Activated T-cell treated with anti-CD3 and anti-CD28 coated beads, Interleukin-2, amount 50 U/mL, for 48 hours (primary cell): ENCODE measurements at places on chromosomes 3 and 15.

- no peak for DNase-seq
Measured at GRCh38 chr3:14460342-14461005, 58.1 kb downstream of the SLC6A6 start.

GRCh38 chr3:72727172-72727571 lies 121.1 kb downstream of the SHQ1 start:
- DNase-seq = no peak

DNA sequence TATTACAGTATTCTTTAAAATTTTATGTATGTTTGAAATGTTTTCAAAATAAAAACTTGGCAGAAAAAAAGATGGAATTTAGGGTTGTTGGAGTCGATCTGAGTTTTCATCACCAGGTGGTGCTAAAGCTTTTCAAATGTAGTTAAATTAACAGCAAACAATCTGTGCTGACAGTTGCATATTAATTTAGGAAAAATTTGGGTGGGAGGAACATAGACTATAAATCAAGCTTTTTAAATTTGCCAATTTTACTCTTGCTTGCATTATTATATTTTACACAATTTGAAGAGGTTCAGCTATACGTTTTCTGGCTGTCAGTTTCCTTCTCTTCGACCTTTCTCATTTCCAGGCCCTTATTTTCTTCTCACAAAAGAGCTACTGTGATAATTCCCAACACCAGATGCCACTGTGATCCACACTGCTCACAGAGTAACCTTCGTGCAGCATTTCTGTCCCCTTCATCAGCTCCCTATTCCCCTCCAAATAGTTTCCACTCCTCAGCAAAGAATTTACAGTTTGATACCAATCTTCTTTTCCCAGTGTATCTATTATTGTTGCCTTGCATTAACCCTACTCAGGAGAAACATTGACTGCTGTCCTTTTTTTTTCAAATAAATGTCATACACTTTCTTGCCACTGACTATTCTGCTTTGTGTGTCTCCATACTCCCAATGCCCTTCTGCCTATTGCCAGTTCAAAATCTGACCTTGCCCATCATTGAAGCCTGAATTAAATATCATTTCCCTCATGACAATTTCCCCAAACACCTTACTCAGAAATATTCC lies 53.4 kb upstream of the EIF5A2 start:
- DNase-seq = no peak

DNA sequence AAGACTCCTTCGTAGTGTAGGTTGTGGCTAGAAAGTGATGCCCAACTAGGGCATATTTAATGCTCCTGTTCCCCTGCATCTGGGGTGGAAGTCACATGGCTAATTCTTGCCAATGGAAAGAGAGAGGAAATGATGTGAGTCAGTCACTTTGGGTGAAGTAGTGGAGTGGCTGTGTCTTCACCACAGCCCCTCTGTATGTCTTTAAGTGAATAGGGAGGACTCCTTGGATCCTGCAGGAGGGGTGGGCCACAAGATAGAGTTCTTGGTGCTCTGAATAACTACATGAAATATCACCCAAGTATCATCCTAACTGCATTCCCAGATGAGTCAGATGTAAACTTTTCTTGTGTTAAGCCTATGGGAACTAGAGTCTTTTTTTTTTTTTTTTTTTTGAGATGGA lies 17.8 kb upstream of the MB21D2 start:
- no peak for DNase-seq

DNA sequence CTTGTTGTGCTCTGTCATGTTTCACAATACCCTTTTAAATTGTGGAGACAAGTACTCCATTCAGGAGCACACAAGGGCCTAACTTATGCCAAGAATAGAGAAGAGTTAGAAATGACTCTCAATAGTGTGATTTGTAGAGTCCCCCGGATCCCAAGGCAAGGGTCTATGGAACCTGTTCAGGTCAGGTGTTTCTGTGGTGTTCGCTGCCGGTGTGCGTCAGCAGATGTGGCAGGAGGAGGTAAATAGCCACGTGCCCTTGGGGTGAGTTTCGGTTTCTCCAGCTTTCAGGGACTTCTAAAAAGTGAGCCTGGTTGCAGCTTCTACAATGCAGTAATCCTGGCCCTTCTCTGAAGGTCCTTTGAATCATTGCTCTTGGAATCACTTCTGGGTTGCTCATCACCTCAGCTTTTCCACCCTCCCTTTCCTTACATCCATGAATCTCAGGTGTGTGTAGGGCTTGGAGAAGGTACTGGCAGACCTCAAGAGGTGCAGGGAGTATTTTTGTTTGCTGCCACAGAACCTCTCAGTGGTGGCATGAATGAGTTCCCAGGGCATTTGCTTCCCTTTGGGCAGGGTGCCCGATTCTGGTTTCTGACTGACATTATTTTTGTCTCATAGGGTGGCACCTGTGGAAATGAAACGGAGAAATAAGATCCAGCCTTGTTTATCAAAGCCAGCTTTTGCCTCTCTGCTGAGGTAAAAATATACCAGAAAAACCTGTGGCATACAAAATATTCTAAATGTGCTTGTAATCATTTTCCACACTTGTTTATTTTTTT lies 7.3 kb downstream of the ST3GAL6 start:
- no peak for DNase-seq

DNA sequence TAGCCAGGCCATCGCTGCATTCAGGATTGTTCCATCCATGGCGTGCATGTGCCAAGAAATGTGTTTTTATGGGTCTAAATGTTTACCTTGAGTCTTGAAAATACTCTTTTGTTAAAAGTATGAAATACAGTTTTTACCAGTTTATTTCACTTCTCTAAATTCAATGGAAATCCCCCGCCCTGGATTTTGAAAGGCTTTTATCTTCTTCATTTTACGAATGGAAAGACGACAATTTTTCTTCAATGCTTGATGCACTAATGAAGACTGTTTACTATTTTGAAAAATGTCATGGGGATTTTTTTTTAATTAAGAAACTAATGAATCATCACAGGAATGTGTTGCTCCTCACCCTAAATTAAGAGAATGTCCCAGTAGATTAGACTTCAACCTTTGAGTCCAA lies 83.5 kb downstream of the FAM81A start:
- no peak for DNase-seq

- DNase-seq = no peak
Measured at GRCh38 chr3:56775445-56775837, 26.3 kb downstream of the ARHGEF3 start.

GRCh38 chr3:58609990-58610389 lies 32.8 kb upstream of the FAM107A start:
- no peak for DNase-seq

- no peak for DNase-seq
Measured at GRCh38 chr3:119738741-119739140, 35.9 kb downstream of the CFAP91 start.

DNA sequence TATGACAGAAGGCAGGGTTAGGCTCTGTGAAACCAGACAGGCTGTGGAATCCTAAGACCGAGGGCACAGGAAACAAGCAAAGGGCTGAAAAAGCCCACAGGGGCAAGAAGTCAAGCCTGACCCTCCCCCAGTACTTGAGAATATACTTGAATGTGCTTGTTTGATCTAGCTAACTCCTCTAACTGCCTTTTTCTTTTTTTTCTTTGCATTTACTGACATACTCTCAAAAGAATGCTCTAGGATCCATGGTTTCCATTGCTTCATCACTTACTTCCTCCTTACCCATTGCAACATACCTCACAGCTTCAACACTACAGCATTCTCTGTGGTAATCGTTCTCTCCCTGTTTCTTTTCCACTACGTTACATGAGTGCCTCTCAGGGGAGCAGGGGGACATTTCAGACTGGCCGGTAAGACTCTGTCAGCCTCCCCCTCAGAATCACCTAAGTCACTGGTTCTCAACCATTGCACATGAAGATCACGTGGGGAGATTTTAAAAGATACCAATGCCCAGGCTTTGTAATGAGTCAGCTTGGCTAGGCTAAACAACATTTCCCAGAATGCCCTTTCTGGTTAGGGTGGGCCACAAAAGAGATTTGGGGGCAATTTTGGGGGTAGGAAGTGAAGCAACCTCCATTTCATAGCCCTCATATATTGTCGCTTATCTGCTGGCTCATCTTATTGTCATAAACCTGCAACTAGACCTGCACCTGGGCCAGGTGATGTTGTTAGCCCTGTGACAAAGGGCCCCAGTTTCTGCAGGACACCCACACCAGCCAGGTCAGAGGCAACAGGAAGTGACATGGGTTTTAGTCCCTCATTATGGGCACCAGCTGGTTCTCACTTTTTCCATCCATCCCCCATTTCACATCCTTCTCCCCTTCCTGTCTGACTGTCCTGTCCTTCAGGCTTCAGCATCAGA lies 24.6 kb upstream of the RSL24D1 start:
- DNase-seq = peak; percentile 62

GRCh38 chr3:196135693-196136639 lies 54.1 kb upstream of the TFRC start:
- no peak for DNase-seq

DNA sequence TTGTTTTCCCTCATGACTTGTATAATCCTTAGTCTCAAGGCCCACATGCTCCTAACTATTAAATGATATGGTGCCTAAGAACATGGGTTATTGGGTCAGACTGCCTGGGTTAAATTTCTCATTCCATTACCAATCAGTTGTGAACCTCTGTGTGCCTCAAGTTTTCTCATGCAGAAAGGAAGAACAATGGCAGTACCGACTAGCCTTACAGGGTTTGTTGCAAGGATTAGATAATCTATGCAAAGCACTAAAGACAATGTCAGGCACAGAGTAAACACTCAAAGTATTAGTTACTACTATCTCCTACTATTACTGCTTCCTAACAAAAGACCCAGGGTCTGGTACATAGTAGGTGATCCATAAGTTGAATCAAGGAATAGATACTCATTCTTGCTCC lies 12.2 kb downstream of the ADPGK start:
- no peak for DNase-seq

GRCh38 chr3:46070595-46071093 lies 43.4 kb upstream of the XCR1 start:
- DNase-seq = no peak

DNA sequence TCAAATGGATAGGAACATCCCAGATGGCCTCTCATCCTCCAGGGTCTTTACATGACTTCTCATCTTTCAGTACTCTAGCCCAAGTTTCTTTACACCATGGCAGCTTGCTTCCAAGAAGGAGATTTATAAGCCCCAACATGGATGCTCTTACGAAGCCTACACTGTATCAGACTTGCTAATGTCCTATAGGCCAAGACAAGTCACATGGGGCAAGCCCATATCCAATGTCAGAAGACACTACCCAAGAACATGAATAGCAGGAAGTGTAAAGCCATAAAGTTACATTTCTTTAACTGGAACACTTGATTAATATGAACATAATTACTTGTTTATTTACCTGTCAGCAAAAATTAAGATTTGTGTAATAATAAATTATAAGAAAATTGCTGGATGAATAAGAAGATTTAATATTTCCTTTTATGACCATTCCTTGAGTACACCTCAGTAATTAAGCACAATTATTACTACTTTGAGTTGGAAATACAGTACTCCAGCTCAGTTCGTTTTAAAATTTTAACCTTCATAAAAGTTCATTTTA lies 5.1 kb downstream of the SPESP1 start:
- DNase-seq = no peak

- DNase-seq = no peak
Measured at GRCh38 chr3:129539206-129539605, 3.8 kb upstream of the H1-8 start.

DNA sequence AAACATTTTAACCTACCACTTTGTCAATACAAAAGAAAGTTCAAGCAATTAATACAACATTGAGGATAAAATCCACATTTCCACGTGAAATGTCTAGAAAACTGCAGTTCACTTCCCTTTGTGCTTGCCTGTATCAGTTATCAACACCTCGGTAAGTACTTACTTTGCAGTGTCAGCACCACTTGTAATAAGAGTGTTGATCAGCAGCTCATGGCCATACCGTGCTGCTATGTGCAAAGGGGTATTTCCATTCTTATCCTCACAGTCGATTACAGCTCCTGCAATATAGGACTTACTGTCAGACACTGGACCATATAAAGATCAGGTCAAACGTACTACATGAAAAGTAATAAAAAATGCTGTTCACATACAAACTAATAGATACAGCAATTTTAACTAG lies 84.4 kb downstream of the ANKRD28 start:
- DNase-seq = no peak

DNA sequence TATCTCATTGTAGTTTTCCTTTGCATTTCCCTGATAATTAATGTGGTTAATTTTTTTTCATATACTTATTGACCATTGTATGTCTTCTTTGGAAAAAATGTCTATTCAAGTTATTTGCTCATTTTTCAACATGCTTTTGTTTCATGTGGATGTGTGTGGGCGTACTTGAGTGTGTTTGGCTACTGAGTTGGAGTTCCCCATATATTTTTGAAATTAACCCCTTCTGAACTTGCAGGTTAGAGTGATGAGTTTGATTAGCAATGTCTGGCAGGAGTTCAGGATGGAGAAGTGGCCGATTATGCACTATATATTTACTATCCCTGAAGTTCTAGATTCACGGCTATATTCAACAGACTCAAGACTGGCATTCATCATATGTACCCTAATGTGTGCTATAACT lies 250.4 kb upstream of the TTC14 start:
- DNase-seq = no peak

DNA sequence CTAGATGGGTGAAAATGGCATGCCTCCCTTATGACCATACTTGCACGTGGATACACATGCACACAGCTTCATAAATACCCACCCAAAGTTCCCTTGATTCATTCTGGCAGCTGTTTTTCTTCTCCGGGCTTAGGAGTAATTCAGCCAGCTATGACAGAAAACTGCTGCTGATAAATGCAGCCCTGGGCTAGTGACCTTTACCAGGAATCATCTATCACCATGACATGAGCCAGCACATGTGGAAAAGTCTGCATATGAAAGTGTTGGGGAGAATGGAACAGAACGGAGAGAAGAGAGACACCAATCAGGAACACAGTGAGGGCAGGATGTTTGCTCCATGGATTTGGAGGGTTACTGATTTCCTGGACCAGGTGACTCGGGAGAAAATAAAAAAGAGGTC lies 706.3 kb downstream of the PDCD6IP start:
- DNase-seq = no peak

GRCh38 chr3:173140986-173141385 lies at the start of gene SPATA16:
TSS of gene SPATA16 (minus strand) at chr3:173141235. CDS start at chr3:173117731, 23,504 bp downstream.
- DNase-seq = no peak

GRCh38 chr3:59304296-59304695 lies 254.5 kb upstream of the CFAP20DC start:
- DNase-seq = no peak

GRCh38 chr3:53630547-53630946 lies 136.1 kb downstream of the CACNA1D start:
- no peak for DNase-seq
